Articular chondrocyte of knee joint (primary cell): ENCODE measurements at places on chromosomes 1 and 21. TPM values are rescaled to one million over a fixed set of nuclear protein-coding genes. Genes with fewer than 3 reads are reported as not detected.

Gene KCNJ9
- total RNA-seq = under 0.01 and 0.11 TPM in 2 replicates

Gene LRRC7
- total RNA-seq = under 0.01 TPM in 1 of 2 replicates, not detected in the other

Gene KANK4
- not detected in 2 replicates for total RNA-seq

Gene MYOG
- total RNA-seq = not detected in 2 replicates

Gene EDN2
- not detected in 2 replicates for total RNA-seq

Gene RNF186
- not detected in 2 replicates for total RNA-seq

Gene CDA
- total RNA-seq = 10.1 and 15.0 TPM in 2 replicates

Gene GJA5
- not detected in 2 replicates for total RNA-seq

Gene MFSD2A
- 2.1 and 2.4 TPM in 2 replicates for total RNA-seq

Gene RGS16
- 17.2 and 18.8 TPM in 2 replicates for total RNA-seq

Gene DMRTA2
- total RNA-seq = not detected in 2 replicates

Gene ANKRD45
- total RNA-seq = 0.65 and 1.8 TPM in 2 replicates

Gene DYRK1A
- 75.9 and 85.6 TPM in 2 replicates for total RNA-seq

Gene SHISA4
- 21.0 and 21.7 TPM in 2 replicates for total RNA-seq

Gene C1orf94
- total RNA-seq = not detected in 2 replicates

Gene FCRL5
- not detected in 2 replicates for total RNA-seq
